ENCODE measurements at places on chromosomes 13 and 19.
A peak's percentile ranks its signal among the peaks of the same experiment; 100 is the strongest.

DNA sequence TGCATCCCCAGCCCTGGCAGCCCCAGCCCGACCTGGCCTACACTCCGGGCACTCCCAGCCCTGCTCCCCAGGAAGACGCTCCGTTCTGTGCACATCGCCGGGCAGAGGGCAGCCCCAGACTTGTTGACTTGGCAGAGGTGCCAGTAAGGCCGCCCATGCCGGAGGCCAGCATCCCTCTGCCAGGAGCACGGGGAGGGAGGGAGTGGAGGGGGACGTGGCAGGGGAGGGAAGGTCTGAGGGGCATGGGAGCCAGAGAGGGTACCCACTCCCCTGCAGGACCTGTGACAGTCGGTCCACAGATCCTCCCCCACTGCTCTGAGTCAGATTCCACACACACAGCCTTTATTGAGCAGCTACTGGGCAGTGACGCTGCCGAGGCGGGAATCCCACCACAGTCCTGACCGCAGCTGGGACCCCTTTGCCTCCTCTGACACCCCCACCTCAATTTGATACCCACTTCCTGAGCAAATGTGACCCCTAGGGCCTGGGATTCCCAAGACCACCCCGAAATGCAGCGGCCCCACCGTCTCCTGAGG is 1.9 kb upstream of the NKPD1 start:
- no peak for DNase-seq

- DNase-seq: peak; percentile 63
These were observed 15.4 kb upstream of the NOP53 start for GRCh38 chr19:47729799-47730520.

- DNase-seq: no peak
These were observed 68.0 kb downstream of the MLLT1 start for GRCh38 chr19:6211632-6212402.

DNA sequence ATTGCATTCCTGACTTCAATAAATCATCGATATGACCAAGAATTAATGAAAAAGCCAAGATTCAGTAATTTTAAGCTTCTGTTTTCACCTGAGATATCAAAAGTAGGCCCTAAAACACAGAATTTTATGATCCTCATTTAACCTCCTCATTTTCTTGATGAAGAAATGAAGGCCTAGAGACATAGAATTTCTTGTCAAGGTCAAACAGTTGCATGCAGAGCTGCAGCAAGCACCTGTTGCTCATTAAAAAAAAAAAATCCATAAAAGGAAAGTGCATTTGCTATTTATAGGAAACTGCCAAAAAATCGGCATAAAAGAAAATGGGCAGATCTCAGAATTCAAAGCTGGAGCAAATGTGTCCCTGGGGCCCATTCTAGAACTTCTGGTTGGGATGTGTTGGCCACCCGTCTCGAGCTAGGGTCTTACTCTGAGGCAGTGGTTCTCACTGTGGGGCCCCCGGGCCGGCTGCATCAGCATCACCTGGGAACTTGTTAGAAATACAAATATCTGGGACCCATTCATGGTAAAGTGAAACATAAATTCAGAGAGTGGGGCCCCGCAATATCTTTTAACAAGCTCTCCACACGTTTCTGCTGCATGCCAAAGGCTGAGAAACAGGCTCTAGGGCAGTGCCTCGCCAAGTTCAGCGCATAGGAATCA is 224.7 kb upstream of the UBL3 start:
- DNase-seq: no peak

DNA sequence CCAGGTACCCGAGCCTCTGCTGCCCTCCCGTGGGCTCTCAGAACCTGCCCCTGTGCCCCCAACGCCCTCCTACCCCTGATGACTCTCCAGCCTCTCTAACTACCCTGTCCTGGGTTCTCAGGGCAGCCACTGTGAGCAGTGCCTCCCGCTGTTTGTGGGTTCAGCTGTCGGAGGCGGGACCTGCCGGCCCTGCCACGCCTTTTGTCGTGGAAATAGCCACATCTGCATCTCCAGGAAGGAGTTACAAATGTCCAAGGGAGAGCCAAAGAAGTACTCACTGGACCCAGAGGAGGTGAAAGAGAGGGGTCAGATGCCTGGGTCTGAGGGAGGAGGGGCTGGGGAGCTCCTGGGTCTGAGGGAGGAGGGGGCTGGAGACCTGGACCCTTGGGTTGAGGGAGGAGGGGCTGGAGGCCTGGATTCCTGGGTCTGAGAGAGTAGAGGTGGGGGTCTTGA is 20.0 kb downstream of the CNFN start:
- no peak for DNase-seq

Data from activated CD8-positive, alpha-beta memory T cell treated with anti-CD3 and anti-CD28 coated beads, Interleukin-2, amount 10 ng/mL, durations not matched to agents 7 days and 5 days (primary cell).